HAP-1 (cell line): ENCODE measurements at places on chromosomes 1 and 21.

DNA sequence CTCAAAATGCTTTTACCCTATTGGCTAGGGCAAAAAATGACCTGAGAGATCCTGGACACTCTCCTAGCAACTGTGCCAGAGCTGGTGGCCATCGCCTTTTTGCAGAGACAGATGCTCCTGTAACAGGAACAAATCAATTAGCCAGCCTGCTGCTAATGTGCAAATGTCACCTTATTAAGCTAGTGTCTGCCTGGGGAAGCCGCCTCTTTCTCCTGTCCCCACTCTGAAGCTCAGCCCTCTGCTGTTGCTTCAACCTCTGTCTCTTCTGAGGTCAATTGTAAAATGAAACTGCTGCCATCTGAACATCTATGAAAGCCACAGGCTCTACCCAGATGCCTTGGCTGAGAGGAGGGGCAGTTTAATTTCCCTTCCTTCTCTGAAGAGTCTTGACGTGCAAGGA is 85.5 kb upstream of the CACNA1E start:
- no peak for DNase-seq

- peak; percentile 39 for DNase-seq
These were observed 48.6 kb upstream of the LMO4 start for GRCh38 chr1:87279966-87280535.

DNA sequence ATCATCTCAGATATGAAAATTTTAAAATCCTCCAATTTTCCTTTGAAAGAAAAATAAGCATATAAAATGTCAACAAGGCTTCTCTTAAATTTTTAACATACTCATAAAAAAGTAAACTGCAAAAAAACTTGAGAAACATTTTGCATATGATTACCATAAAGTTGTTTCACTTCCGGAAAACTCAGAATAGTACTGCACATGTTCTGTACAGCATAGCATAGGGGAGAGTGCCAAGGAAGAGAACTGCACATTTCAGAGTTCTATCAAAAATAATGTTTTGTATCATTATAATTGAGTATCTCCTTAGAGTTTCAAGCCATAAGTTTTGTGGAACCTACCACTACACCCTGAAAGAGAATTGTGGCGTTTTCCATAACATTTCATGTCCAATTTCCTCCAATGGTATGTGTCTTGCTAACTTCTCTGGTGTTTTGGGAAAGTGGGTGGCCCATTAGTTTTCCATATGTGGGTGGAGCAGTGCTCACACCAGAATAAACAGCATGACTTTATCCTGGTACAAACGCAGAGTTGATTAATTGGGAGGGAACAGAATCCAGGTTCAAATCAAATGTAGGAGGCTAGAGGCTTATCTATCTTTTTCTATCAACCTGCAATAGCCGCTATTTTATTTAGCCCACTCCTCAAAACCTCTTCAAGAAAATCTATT is 430.9 kb downstream of the LMO4 start:
- no peak for DNase-seq

GRCh38 chr1:168164771-168165170 is 14.0 kb upstream of the TIPRL start:
- no peak for DNase-seq

GRCh38 chr1:10891091-10891490 is 94.6 kb upstream of the CASZ1 start:
- DNase-seq: no peak

- DNase-seq: no peak
These were observed 246.1 kb downstream of the SLC45A1 start for GRCh38 chr1:8563944-8564537.

DNA sequence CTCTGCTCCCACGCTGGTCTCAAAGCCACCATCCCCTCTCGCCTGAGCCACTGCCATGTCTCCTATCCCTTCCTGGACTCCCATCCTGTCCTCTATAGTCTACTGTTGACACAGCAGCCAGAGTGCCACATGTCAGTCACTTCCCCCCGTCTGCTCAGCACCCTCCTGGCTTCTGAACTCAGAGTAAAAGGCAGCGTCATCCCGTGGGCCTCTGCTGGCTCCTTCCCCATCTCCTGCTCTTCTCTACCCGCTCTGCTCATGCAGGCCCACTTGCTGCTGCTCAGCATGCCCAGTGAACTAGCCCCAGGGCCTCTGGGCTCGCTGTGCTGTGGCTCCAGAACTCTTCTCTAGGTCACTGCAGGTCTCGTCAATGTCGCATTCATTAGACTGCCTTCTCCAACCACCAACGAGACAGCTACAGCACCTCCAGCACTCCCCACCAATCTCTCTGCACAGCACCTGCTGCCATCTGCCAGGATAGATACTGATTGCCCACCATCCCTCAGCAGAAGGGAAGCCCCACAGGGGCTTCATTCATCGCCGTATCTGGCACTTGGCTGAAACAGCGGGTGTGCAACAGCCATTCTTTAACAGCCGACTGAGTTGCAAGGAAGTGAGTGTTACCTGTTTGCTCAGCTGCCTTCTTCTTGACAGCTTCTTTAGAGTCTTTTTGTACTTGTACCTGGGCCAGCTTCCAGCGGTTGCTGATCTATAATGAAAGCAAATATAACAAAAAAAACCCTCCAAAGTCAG is 11.8 kb upstream of the SRM start:
- no peak for DNase-seq

GRCh38 chr1:61125263-61125662 is 42.9 kb downstream of the NFIA start:
- DNase-seq: no peak

DNA sequence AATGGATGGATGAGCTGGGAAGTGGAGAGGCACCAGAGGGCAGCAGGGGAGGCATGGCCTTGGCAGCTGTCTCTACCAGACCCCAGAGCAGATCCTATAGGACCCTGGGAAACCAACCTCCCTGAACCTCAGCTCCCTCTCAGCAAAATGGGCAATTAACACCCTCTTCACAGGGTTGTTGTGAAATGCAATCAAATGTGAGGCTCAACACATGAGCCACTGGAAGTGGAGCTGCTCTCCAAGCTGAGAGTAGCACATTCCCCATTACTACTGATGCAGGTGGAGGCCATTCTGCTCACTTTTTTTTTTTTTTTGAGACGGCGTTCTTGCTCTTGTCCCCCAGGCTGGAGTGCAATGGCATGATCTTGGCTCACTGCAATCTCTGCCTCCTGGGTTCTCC is 6.5 kb upstream of the SYNC start:
- DNase-seq: no peak

DNA sequence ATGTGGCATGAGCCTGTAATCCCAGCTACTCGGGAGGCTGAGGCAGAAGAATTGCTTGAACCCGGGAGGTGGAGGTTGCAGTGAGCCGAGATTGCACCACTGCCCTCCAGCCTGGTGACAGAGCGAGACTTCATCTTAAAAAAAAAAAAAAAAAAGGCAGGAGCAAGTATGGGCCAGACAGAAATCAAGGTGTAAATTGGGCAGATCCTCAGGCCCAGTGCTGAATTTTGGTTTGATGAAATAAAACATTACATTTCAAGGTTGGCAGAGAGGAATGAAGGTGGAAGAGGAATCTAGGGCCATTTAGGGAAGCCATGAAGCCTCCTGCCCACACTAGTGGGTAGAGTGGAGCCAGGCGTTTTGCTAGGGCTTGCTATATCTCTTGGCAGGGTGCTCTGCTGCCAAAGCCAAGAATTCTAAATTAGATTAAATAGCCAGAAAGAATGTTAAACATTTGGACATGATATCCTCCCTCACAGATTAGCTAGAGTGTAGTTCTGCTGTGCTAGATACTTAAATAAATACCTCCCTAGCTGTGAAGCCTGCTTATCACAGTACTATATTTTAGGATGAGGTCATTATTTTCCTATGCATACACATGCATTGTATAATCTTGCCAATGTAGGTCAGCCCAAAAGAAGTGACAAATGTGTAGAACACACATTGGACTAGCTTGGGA is 16.6 kb upstream of the LGALS8 start:
- no peak for DNase-seq

DNA sequence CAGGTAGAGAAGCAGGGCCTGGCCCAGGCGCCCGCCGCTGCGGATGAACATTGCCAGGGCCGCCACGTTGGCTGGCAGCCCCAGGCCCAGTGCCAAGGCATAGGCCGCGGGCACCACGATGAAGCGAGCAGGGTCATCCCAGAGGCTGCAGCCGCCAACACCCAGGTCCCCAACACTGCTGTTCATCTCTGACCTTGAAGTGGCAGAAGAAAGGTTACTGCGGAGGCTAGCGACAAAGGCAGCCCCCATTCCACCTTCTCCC is 8.0 kb downstream of the TMEM35B start:
- no peak for DNase-seq

DNA sequence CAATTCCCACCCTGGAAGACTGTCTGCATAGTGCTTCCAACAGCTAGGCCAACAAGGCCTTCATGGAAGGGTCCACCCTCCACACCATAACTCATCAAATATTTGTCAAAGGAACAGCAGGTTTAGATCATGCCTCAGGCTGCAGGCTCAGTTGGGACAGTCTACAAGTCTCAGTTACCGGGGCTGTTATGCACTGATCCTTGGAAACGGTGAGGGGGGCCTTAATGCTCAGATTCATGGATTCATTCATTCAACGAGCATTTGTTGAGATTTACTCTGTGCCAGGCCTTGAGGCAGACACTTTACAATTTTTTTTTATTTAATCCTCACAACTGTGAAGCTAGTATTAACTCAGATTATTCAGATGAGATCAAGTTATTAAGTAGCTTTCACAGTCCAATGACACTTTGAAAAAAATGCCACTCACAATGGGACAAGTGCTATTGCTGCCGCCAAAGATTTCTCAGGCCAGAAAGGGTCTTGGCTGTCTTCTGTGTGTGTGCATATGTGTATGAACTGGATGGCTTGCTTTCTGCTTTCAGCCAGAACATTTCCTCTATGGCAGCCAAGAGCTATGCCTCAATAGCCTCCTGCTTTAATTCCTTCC is 8.9 kb upstream of the C1orf216 start:
- DNase-seq: no peak

DNA sequence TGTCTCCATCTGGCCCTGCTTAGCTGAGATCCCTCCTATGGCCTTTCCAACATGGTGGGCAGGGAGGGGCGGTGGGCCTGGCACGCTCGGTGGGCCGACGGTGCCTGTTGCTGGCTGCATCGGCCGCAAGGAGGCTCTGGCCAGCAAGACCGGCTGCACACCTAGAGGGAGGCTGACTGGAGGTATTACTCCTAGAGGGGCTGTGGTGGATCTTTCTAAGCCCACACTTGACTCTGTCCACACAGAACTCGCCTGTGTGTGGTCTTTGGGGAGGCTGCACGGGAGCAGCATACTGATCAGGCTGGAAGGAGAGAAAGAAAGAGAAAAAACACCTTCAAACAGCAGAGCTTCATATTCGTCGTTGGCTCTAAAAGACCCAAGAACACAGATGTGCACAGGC is 41.7 kb upstream of the ZC3H12A start:
- DNase-seq: no peak

GRCh38 chr1:83882906-83883305 is 116.0 kb downstream of the TTLL7 start:
- DNase-seq: peak; percentile 52

- DNase-seq: no peak
These were observed 374.5 kb downstream of the RPS6KC1 start for GRCh38 chr1:213425376-213426030.

DNA sequence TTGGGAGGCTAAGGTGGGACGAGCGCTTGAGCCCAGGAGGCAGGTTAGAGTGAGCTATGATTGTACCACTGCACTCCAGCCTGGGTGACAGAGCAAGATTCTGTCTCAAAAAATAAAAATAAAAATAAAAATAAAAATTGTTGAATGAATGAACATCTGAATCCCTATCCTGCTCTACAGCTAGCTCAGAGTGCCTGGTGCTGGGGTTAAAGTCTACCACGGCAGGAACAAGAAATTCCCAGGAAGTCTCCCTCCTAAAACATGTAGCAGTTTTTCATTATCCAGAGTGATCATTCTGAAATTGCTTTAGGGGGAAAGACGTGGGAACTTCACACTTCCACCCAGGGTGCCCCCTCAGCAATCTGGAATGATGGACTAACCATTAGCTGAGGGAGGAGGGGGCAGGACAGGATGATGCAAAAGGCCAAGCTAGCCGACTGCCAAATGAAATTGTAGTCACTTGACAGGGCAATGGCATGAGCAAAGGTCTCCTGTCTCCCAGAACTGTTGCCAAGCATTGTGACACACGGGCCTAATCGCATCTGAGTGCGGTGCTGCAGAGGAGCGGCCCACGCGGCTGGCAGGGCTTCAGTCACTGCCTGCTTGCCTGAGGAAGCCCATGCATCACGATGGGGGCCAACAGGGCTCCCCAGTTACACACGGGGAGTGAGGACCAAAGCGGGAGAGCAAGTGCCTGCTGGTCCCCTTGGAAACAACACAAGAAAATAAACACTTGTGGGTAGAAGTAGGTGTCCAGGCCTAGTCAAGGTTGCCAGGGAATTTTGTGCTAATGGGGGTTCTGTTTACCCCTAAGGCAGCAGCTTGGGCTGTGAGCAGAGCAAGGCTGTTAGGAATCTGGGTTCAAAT is 85.7 kb downstream of the NENF start:
- DNase-seq: no peak

DNA sequence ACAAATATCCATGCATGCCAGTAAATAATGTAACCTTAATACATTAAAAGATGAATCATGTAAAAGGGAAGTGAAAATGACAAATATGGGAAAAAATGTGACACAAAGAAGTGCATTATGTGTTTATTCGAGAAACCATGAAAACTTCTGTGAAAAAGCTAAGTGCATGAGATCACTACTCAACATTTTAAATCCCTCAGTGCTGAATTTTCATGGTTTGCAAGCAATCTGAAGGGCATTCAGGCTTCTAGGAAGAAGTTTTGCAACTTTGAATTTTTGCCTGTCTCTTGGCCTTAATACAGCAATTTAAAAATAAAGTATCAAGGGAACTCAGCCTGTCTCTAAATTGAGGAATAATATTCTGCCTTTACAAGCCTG is 78.2 kb downstream of the MAP3K7CL start:
- DNase-seq: no peak

DNA sequence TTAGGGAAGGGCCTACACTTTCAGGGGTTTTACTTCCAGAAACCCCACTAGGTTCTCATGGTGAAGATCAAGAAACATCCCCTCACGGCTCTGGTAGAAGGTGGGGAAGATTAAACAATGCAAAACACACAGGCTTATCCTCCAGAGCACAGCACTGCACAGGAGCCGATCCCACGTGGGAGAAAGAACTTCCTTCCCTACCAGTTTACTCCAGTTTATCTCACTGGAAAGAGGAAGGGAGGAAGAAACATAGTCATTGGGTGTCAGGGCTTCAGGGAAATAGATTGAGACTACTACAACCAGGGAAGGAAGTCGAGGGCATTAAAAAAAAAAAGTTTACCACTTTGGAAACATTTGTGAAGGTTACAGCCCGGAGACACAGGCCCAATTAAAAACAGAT is 164.4 kb downstream of the NTPCR start:
- DNase-seq: no peak

DNA sequence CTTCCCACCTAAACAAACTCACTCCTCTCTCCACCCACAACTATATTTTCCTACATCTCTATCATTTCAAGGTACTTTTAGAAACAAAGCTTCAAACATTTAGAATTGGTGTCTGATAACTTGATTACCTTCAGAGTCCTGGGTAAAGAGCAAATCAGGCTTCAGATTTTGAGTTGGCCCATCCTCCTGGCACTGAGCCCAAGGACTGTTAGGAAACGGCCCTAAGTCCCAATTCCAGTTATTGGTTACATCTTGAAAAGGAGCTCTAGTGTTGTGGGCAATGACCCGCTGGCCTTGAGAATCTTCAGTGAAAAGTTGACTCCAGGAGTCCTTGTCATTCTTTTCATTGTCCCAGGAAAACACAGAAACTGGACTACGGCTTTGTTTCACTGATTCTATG is 15.1 kb downstream of the MTFR1L start:
- DNase-seq: no peak
